A172 (cell line): ENCODE measurements at places on chromosomes 3 and 15. TPM values are rescaled to one million over a fixed set of nuclear protein-coding genes. Genes with fewer than 3 reads are reported as not detected.
A peak's percentile ranks its signal among the peaks of the same experiment; 100 is the strongest.

GRCh38 chr3:55434789-55435188 is 52.3 kb downstream of the WNT5A start:
- peak; percentile 49 for DNase-seq

The KBTBD12 gene
- not detected in 2 replicates for total RNA-seq

GRCh38 chr15:59251001-59251845 is 44.6 kb downstream of the LDHAL6B start:
- no peak for DNase-seq

- peak; percentile 62 for DNase-seq
Observed at GRCh38 chr3:3665546-3665945, 133.7 kb upstream of the LRRN1 start.

DNA sequence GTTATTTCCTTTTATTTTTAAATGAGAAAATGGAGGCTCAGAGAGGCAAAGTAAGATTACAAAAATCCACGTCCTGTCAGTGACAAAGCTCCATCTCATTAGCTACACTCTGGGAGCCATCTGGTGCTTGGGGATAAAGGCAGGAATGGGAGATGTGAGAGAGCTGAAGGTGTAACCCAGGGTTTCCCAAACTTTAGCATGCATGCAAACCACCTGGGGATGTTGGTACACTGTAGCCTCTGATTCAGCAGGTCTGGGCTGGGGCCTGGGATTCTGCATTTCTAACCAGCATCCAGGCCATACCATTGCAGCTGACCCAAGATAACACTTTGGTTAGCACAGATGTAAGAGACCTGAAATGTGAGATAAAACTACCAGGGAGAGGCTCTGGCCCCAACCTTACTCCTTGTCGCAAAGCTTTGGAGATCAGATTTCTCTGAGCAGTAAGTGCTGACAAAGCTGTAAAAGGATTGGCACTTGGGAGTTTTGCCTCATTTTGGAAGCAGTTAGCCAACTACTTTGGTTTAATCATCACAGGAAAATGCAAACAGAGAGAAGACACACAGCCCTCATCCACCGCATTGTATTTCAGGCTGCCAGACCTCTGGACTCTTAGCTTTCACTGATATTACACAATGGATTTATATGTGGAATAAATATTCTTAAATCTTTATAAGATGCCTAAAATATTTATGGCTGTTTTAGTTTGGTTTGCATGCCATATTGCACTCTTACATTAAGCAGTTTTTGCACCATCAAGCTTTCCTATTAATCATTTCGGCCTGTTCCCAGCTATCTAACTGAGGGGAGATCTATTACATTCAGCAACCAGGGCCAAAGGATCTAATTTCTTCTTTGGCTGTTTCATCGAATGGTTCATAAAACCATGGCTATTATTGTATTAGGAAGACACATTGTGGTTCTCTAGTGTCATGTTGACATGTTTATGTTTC is 263.0 kb downstream of the EBLN2 start:
- DNase-seq: no peak

The ALCAM gene
- 82.1 and 102 TPM in 2 replicates for total RNA-seq

The BOC gene
- 3.1 and 4.5 TPM in 2 replicates for total RNA-seq

DNA sequence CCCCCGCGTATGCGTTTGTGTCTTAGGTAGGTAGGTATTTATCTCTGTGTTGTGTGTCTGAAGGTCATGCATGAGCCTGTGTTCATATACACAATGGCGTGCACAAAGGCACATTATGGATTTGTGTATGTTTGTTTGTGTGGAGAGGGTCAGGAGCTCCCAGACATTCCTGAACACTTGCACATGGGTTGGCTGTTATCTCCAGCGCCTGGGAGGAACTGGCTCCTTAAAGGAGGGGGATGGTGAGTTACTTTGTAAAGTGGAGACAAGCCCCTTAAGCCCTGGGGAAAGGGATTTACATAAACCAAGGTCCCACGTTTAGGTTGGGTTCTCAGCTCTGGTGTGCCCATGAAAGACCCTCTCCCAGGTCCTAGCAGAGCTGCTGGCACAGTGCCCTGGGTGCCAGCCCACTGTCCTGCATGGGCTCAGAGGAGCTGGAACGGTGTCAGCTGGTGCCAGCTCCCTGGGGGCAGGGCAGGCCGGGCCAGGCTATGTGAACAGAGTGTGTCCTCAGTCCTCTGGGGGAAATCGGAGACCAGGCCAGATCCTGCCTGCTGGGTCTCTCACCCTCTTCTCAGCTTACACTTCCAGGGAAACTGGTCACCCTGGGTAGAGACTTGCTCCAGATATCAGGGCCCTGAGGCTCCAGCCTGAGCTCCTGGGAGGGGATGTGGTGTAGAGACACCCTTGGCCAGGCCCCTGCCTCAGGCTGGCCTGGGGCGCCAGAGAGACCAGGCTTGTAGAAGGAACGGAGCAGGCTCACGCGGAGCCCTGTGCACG is 25.1 kb downstream of the SNX33 start:
- DNase-seq: peak; percentile 54

The CACNA2D2 gene
- 0.22 and 0.26 TPM in 2 replicates for total RNA-seq

The CCR4 gene
- not detected in 2 replicates for total RNA-seq

GRCh38 chr3:2535206-2535605 is 436.5 kb downstream of the CNTN4 start:
- no peak for DNase-seq

- DNase-seq: no peak
Observed at GRCh38 chr15:78220713-78221112, 13.7 kb downstream of the ACSBG1 start.

The TMIE gene
- 0.12 TPM in 1 of 2 replicates, not detected in the other for total RNA-seq

DNA sequence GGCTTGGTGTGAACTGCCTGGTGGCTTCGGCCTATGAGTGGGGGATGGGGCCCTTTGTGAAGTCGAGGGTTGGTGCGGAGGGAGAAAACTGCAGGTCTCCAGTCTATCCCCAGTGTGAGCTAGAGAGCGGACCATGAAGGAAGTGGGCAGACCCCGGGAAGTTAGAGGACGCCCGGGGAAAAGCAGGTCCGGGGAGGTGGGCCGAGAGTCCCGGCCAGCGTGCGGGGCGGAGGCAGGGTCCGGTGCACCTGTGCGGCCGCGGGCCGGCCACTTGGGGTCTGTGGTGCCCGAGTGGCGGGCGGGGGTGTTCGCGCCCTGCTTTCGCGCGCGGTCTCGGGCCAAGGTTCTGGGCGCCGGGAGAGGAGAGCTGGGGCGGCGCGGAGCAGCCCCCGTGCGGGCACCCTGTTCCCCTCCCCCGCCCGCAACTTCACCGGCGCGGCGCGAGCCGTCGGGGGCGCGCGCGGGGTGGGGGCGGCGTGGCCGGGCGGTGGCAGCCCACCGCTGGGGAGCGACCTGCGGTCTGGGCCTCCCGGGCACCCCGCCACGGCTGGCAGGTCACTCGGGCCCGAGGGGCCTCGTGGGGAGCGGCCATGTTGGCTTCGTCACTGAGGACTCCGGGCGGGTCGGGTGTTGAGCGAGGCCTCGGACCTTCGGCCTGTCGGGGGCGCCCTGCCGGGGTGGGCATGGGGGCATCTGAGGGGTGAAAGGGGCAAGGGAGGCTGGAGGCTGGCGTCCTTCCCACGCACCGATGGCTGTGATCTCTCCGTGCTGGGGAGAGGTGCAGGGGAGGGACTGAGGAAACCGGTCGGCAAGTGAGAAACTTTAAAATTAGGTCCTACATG is 4.8 kb downstream of the UBE2E1 start:
- no peak for DNase-seq

The NEIL1 gene
- 0.12 and 0.48 TPM in 2 replicates for total RNA-seq

The APBA2 gene
- 25.7 and 34.8 TPM in 2 replicates for total RNA-seq

The MYEF2 gene
- total RNA-seq: 30.4 and 41.4 TPM in 2 replicates

DNA sequence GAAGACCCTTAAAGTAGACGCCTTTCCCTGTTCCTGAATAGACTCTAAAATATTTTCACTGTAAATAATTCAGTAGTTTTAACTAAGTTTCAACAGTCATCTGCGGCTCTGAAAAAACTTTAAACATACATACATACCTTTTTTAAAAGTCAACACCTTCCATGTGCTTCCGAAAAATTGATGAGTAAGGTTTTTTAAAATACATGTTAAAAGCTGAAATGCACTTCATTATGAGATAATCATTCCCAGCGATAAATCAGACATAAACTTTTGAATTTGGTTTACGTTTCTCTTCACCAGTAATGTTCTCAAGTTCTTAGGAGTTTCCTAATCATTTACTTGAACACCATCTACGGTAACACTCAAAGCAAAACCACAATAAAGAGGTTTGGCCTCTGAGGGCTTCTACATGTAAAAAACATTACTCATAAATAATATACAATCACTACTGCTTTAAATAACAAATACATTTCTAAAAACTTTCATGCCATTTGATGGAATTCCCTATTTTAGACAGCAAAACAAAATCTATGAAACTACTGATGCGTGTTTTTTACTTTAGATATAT is 403.5 kb downstream of the SHQ1 start:
- DNase-seq: no peak

GRCh38 chr3:5441401-5441800 is 253.9 kb downstream of the EDEM1 start:
- DNase-seq: no peak

DNA sequence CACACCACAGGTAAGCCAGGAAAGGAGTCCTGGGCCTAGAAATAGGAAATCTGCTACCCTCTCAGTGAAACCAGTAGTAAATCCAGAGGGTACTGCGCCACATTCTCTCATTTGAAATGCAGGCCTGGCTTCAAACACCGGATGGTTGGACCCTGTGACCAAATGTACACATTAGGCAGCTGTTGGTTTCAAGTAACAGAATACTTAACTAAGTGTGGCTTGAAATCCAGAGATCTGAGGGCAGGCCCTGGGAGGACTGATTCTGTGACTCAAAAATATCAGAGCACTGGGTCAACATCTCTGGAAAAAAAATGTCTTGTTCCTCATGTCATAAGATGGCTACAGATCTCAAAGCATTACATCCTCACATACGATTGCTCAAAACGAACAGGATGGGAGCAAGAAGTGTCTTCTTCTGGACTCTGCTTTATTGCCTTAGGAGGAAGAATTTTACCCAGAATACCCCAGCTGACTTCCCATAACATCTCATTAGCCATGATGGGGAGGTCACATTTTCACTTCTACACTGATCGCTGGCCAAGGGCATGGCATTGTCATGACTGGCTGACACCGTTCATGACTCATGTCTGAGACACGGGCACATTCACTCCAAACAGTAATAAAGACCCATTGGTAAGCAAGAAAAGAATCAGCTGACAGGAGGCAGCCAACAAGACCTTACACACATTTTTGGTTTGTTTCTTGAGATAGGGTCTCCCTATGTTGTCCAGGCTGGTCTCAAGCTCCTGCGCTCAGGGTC is 166.0 kb downstream of the ARRDC4 start:
- DNase-seq: peak; percentile 66

- DNase-seq: no peak
Observed at GRCh38 chr15:37819191-37819590, 115.2 kb upstream of the TMCO5A start.

The ITIH1 gene
- not detected in 2 replicates for total RNA-seq

The RPP25 gene
- total RNA-seq: 1.1 and 1.5 TPM in 2 replicates
